Cortex of kidney (tissue), 1 donor: ENCODE measurements at places on chromosomes 2 and 18.

GRCh38 chr2:199443589-199444130 is 14.1 kb downstream of the SATB2 start:
- no peak for DNase-seq

- no peak for DNase-seq
These were observed 16.1 kb upstream of the PDK1 start for GRCh38 chr2:172539767-172540166.

DNA sequence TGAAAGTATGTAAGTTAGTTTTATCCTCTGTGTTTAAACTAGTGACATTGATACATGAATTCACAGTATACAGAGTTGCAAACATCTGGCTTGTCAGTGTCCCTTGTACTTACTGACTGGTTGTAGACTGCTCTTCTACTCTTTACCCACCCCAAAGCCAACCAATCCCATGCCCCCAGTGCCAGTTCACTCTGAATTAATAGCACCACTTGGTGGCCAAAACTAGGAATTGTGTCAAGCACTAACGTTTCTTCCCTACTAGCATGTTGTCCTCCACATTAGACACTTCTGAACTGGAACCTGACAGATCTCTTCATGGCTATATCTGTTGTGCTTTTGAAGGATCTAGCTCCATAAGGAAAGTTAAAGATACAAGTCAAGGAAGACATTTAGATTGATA is 27.2 kb upstream of the OTX1 start:
- DNase-seq: no peak

GRCh38 chr2:227816507-227817294 is 3.1 kb downstream of the CCL20 start:
- no peak for DNase-seq

GRCh38 chr2:8573234-8573941 is 108.5 kb upstream of the ID2 start:
- no peak for DNase-seq
